ENCODE measurements at places on chromosomes 6 and 20.

DNA sequence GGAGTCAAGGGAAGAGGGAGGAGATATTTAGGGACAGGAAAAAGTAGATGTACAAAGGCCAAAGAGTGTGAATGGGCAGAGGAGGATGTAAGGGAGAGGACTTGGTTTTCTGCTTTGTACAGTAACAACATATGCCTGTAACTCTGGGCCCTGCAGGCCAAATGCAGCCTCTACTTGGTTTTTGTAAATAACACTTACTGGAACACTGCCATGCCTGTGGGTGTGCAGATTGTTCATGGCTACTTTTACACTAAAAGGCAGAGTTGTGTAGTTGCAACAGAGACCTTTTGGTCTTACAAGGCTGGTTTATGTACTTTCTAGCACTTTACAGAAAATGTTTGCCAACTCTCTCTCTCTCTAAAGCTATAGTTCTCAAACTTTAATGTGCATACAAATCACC, 157.1 kb downstream of the PHACTR1 start:
- no peak for DNase-seq

- DNase-seq: no peak
Observed at GRCh38 chr6:125787791-125788190, 3.0 kb upstream of the NCOA7 start.

GRCh38 chr20:36035745-36036144, 67.4 kb downstream of the CNBD2 start:
- no peak for DNase-seq

GRCh38 chr6:33407132-33407718, 3.6 kb upstream of the PHF1 start:
- DNase-seq: no peak

DNA sequence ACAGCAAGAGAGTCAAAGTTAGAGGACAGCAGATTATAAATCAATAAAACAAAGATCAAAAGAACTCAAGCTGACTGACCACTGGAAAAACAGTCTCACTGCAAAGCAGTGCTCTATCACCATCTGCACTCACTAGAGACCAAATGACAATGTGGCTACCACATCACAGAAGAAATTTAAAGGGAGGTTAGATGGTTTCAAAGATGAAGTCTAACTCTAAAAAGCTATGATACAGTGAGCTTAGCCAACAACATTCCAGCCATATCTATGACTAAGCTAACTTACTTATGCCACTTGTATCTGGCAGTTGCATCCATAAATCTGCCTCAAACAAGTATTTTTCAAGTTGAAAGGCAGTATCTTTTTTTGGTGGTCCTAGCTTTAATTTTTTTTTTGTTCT, 68.6 kb downstream of the ARHGAP18 start:
- DNase-seq: no peak

GRCh38 chr6:5718231-5718947, 288.3 kb downstream of the NRN1 start:
- DNase-seq: no peak

DNA sequence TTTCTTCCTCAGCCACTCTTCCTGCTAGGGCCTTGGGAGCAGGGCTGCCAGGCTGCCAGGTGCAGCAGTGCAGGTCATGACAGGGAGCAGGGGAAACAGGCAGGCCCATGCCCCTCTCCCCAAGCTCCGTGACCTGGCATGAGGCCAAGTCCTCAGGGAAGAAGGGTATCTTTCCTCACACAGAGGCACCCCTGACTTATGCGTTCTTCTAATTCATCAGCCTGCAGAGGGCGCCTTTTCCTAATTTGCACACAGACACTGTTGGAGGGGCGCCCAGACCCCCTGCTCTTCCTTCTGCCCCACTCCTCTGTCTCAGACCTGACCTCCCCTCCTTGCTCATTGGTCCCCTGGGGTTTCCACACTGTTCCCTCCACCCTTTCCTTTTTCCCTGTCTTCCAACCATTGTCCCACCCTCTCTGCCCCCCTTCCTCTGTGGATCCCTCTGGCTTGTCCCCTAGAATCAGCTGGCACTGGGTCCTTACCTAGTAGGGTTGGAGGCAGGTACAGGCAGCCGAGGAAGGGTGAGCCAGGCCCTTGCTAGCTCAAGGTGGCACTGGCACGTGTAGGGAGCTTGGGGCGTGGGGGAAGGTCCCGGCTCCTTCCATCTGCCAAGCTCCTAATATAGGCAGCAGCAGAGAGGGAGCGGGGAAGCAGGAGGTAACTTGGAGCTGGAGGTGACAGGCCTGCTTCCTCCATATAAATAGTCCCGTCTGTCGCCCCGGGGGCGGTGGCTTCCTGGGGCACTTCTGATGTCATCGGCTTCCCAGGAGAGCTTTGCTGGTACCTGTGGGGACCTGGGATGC, 154.9 kb upstream of the MLN start:
- DNase-seq: no peak

DNA sequence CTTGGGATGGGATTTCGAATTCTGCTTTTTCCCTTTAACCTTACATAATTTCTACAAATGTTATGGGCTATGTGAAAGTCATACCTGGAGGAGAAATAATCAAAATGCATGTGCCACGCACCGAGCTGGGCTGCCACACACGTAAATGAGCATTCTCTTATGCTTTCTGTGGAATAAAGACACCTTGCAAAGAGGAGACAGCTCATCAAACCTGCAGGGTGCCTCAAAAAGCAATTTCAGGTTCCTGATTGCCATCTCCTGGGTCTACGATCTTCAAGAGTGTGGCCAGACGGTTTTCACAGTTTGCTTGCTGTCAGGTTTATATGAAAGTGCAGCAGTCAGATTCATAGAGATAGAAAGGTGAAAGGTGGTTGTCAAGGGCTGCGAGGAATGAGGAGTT, 36.6 kb downstream of the DUSP22 start:
- no peak for DNase-seq

- DNase-seq: no peak
Observed at GRCh38 chr20:23397961-23398360, 23.3 kb downstream of the NAPB start.

GRCh38 chr6:150142097-150142669, 661 bp upstream of the PPP1R14C start:
- DNase-seq: no peak

DNA sequence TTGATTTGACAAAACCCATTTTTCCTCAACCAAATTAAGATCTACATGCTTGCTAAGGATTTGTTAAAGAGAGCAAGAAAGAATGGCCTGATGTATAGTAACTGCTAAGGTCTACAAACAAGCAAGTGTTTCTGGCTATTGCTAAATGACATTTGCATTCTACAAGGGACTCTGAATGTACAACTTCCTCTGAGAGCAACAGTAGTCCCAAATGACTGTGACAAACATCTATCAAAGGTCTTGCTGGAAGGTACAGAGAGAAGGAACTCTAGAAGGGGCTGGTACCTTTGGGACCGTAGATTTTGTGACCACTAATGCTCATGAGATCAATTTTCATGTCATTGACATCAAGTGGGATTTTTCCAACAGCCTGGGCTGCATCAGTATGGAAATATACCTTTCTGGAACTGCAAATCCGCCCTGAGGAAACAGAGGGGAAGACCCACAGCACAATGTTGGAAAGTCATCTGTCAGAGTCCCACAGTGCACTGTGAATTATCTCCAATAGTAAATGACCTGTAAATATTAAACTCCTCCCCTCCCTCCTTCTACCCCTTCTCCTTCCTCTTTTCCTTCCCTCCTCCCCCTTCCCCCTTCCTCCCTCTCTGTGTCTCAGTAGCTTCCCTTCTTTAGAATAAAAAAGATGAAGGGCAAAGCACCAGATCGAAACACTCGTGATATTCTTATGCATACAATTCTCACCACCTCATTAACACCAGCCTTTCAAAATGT, 15.9 kb upstream of the CPNE1 start:
- peak; percentile 23 for DNase-seq

GRCh38 chr6:42952389-42952788, 8.2 kb upstream of the GNMT start:
- no peak for DNase-seq

GRCh38 chr20:34190679-34191090, 50.5 kb upstream of the ASIP start:
- DNase-seq: peak; percentile 23

DNA sequence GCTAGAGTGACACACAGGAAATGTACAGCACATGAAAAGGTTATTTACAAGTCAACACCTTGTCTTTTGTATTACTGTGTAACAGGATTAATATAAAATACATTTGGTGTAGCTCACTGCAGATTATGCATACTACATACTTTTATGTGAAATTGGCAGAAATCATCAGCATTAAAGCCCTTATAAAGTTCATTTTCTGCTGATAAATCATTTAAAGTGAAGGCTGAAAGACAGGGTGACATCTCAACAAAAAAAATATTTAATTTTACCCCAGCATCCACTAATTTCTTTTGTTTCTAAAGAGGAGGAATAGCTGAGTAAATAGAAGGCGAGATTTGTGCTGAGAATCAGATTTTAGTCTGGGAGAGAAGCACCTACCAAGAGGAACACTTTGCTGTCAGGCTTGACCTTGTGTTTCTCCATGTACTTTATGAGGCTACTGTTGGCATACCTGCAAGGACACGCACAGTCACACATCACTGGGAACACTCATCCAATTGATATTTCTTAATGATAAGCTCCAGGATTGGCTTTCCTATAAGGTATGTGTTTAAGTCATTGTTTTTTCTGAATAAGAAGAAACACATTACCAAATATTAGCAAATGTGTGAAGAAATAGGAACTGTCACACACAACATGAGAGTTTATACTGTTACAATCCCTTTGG, 146.6 kb upstream of the SLC22A16 start:
- no peak for DNase-seq

- DNase-seq: no peak
Observed at GRCh38 chr6:125370343-125370742, 68.6 kb upstream of the HDDC2 start.

- no peak for DNase-seq
Observed at GRCh38 chr6:169177516-169178166, 76.0 kb downstream of the THBS2 start.

DNA sequence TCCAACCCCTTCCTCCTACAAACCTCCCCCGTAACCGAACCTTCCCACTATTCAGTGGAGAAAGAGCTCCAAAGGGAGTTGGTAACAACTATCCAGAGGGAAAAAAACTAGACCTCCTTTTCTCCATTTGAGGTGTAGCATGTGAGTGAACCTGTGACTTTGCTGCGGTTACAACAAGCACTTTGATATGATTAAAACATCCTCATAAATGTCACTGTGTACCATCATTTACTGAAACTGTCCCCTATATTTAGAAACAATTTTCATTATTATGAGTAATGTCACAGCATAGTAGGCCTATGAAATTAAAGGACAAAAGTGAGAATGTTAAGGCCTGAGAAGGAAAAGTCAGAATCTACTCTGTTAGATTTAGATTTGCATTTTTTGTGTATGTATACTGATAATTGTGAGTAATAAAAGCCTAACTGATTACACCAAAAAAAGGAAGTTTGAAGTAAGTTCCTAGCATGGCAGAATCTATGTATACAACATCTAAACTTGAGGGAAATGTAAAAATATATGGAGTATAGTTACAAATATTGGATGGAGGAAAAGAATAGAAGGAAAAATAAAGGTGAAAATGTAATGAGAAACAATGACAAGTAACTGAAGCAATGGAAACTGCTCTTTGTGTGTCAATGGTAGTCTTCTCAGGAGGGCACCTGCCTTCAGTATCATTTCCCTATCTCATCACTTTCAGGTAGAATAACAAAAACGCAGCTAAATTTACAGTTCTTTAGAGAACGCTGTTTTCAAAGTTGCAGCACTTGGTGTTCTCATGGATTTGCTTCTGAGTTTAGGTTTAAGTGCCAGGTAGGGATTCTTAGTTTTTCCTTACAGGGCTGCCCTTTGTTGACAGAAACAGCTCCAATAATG, 145.9 kb downstream of the IMPG1 start:
- peak; percentile 11 for DNase-seq

GRCh38 chr20:13756551-13756950, 28.2 kb downstream of the ESF1 start:
- no peak for DNase-seq

GRCh38 chr6:152229330-152229729, 407.8 kb downstream of the SYNE1 start:
- no peak for DNase-seq

DNA sequence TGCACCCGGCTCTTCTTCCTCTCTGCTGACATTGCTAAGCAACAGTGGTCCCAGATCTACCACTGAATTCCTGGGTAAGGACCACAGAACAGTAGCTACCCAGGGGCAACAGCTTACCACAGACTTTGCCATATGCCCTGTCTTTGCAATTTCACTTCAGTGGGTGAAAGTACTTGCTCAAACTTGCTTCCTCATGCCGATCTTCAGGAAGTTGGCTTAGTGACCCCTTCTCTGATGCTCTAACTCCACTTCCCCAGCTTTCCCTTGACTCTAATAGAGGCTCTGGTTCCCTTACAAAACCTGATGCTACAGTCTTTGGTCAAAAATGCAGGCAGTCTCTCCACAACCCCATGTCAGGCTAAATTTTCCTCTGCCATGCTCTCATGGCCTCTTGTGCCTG, 3.3 kb upstream of the TAAR5 start:
- no peak for DNase-seq

DNA sequence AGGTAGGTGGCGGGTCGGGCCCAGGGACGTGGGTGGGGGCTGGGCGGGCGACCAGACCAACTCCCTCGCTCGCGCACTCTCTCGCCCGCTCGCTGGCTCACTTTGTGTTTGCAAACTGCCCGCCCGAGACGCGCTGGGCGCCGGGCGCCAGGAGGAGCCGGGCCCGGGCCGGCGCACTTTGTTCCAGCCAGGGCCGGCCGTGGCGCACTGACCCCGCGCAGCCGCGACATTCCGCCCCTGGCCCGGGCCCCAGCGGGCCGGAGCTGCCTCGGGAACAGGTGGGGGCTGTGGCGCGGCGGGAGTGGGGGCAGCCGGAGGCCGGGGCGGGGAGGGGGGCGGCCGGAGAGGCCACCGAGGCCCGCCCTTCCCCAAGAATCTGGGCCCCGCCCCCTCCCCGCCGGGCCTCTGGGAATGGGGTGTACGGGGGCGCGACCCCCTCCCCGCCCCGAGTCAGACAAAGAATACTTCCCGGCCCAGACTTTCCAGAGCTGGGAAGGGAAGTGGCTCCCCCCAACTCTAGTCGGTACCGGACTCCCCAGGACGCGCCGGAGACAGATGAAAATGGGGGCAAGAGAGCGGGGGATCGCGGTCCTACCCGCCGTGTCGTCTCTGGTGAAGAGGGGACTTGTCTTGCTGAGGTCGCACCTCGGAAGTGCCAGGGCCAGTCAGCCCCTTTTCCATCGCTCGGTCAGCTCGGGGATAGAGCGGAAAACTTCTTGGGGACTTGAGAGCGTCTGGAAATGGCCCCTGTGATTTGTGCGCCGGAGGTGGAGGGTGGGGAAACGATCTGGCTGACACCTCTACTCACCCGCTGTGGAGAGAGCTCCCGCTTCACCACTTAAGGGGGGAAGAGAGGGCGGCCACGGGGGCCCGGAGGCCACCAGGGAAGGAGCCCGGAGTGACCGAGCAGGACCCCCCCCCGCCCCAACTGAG, 951 bp downstream of the FOXP4 start:
- no peak for DNase-seq

DNA sequence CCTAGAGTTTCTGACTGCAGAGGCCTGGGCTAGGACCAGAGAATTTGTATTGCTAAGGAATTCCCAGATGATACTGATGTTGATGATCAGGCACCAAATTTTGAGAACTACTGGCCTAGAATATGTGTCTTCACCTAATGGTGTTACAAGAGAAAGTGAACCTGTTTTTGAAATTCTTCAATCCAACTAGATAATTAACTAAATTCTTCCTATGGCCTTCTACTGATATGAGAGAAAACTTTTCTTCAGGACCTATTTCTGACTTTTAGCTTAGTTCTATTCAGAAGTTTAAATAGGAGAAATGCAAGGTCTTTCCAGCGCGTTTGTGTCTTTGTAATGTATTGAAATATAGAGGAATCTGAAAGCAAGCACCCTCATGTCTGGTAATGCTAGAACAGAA, 7.3 kb downstream of the NKAIN2 start:
- DNase-seq: no peak
